ENCODE measurements at places on chromosomes 6 and 20.

DNA sequence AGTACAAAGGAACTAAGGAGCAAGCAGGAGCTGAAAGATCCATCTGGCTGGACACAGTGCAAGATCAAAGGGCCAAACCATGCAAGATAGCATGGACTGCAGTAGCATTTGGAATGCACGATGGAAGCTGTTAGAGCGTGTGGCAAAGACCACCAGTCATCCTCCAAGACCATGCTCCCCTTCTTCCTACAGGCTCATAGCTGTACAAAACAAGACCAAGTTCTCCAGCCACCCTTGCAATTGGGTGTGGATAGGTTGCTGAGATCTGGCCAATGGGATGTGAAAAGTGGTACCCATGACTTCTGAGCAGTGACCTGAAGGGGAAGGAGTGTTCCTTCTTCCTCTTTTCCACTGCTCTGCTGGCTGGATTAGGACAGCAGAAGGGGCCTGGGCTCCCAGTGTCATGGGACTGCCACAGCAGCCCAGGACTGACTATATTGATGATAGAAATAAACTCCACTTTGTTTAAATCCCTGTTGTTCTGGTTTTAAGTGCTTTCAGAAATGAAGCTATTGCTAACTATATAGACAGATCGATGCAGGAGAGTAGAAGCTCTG, 64.9 kb downstream of the SLC22A23 start:
- no peak for DNase-seq

DNA sequence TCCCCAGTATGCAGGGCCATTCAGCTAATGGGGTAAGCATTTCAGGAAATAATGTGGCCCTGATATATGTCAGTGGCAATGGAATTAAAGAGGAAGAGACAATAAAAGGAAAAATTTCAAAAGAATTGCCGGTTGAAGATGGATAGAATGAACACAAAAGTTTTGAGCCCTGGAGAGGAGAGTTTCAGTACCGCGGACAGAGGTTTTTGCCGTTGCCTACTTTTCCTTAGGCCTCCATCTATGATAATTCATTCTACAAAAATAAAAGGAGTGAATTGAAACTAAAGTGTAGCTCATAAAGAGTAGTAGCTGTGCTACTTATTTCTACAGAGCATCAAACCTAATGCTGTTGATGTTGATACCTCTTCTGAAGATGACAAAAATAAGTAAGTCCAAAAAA, 140.7 kb downstream of the RNASET2 start:
- DNase-seq = no peak

- no peak for DNase-seq
Observed at GRCh38 chr6:87333033-87333432, 4.0 kb upstream of the GJB7 start.

DNA sequence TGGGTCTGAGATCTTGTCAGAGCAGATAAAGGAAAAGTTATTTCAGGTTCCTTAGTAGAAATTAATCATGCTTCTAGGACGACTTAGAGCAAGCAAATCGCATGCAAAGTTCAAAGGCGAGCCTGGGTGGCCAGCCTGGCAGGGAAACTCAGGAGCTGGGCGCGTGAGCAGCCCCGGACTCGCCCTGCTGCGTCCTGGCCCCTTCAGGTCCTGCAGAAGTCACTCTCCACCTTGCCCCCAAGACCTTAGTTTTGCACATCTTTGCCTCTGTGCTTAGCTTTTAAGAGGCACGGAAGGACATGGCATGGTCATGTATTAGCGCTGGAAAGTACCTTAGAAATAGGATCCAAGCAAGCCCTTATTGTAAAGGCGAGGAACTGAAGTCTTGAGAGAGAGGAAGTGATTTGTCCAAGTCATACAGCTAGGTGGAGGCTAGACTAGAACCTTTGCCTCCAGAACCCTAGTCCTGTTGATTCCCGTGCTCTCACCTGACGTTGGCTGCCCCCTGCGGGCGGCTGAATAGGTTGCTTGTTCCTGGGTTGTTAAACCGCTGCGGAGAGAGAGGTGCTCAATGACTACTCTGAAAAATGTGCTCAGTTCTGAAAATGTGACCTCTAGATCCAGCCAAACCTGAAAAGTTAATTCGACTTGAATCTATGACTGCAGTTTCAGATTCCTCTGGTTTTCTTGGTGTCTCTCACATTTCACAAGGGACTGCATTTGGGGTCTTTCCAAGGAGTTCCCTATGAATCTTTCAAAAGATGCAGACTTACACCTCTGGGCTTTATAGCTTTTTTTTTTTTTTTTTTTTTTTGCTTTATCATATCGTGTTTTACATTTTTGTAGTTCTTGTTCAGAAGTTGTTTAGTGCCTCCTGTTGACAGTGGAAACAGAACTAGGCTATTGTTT, 2.7 kb downstream of the MYB start:
- DNase-seq = peak; percentile 87

DNA sequence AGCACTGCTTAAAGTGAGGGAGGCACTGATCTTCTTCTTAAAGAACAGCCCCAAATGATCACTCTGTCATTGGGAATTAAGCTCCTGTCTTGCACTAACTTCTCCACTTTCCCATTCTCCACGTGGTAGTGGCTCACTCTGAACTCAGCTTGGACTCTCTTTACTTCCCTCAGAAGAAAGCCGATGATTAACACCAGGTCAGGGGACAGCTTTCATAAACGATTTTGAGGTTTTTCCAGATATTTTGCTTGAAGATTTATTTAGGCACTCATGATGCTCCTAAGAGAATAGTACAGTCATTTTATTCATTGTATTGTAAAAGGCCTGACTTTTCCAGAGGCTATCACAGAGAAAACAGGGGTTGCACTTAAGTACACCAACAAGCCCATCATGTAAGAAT, 81.0 kb upstream of the LTV1 start:
- DNase-seq = no peak

- DNase-seq = no peak
Observed at GRCh38 chr20:20562507-20562906, 149.9 kb downstream of the RALGAPA2 start.

DNA sequence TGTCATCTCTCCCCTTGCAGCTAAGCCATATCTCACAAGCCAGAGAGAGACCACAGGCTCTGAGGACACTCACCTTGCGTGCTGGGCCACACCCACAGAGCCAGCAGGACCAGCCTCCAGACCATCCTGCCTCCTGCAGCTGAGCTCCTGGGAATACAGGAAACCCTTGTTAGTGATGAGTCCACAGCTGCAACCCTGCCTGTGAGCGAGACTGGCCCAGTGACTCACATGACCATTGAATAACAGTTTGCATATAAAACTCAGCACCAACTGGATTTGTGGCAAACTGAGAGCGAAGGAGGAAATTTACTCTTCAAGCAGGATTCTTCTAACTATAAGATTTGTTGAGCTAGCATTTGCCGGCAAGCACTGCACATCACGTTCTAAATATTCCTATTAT, 3.0 kb downstream of the THBS2 start:
- DNase-seq = no peak

GRCh38 chr6:37630281-37630799, 67.3 kb downstream of the MDGA1 start:
- no peak for DNase-seq

- DNase-seq = no peak
Observed at GRCh38 chr6:111952274-111952673, 79.0 kb upstream of the FYN start.

DNA sequence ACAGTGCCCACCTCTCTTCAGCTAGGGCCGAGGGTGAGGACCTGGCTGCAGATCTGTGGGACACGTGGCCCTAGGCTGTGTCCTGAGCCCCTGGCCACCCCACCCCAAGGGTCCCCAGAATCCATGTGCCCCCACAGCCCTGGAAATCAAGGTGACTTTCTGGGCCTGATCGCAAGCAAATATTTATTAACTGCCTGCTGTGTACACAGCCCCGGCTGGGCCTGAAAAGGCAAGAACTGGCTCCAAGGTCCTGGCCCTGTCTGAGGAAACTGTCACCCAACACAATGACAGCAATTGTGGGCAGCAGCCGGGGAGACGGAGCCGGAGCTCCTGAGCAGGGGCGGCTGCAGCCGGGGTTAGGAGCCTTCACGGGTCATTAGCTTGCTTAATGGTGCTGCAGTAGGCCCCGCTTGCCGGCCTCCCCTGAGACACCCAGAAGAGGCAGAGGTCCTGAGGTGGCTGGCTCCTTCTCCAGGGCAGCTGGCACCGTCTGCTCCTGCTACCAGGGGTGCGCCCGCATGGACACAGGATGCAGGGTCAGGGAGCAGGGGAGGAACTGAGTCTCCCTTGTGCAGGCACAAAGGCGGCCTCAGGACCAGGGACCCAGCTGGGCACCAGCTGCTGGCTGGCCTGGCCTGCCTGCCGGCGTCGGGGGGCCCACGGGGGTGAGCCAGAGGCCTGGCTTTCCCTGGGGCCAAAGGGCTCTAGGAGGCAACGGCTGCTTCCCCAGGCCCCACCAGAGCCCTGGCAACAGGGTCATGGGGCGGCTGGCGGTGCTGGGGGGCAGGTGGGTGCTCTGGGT, 24.1 kb downstream of the NPEPL1 start:
- DNase-seq = no peak

DNA sequence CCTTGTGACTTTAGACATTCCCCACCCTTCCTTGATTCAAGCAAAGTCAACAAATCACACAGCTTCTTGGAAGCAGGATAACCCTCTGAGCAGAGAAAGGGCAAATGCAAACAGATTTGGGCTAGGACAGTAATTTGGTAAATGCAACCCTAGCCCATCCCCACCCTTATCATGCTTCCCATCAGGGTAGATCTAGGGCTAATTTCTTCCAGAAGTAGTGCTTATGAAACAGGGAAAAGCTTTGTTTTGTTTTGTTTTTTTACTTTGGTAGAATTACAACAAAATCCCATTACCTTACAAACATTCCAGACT, 525.1 kb upstream of the NOX3 start:
- no peak for DNase-seq

DNA sequence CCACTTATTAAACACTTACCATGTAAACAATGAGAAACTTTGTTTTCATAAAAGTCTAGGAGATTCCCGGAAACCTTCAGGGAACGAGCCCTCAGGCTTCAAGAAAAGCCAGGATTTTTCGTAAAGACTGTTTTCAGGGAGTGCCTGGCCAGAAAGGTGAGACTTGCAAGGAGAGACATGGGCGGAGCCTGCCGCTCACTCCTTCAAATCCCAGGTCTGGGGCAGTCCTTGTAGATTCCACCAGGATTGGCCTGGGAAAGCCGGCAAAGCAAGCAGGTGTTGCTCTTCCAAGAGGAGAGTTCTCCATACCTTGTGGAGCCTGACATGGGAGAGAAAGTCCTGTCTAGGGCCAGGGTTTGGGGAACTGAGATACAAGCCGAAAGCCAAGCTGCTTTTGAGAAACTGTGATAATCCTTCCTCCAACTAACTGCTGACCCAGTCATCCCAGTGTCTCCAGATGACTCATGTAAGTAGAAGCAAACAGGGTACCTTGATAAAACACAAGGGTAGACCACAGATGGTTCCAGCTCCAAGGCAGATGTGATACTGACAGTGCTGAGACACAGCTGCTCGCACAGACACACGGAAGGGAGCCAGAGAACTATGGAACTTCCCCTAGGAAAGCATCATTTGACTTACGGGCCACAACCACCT, 69.4 kb upstream of the NAA20 start:
- DNase-seq = peak; percentile 10

- DNase-seq = no peak
Observed at GRCh38 chr20:22762576-22763256, 178.3 kb upstream of the FOXA2 start.

DNA sequence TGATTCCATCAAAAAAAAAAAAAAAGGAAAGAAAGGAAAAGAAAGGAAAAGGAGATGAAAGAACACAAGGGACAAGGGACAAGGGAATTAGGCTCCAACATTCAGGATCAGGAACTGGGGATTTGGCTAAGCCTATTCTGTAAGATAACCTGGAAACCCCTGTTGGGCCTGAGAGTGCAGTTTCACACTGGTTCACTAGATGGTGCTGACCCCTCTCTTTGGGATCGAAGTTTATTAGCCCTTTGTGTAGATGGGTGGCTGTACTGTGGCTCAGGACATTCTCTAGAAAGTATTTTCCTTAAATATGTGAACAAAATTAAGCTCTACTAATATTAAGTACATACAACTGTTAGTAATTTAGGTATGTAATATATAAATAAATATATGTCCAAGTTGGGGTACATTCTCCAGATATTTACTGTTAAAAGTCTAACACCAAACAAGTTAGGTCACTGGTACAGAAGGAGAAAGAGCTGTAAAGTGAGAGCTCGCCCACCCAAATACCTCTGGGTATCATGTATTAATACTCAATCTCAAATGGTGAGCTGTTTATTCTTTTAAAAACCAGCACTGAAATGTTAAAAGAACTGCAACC, 6.3 kb downstream of the OR2A4 start:
- peak; percentile 41 for DNase-seq

GRCh38 chr20:23441850-23442313, 2.4 kb downstream of the CSTL1 start:
- peak; percentile 72 for DNase-seq

GRCh38 chr20:63751471-63752271, 12.1 kb downstream of the SLC2A4RG start:
- peak; percentile 48 for DNase-seq

- DNase-seq = no peak
Observed at GRCh38 chr6:19761121-19761520, 76.0 kb upstream of the ID4 start.

DNA sequence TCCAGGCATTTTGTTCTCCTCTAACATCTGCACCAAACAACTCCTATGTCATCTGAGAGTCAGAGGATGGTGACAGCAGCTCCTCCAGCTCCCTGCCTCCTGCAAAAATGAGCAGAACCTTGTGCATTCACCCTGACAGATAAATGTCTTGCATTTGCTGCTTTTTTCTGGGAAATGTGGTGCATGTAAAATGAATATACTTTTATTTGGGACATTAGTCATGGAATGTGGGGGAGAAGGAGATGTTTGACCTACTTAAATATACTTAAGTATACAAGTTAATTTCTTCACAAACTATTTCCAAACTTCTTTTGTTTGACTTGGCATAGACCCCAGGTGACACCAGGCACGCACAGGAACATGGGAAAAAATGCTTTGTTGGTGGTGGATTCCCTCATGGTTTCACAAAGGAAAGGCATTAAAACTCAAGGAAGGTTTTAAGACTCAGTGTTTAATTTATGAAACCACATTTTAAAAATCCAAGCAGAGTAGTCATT, 181.8 kb upstream of the MCHR2 start:
- DNase-seq = no peak

DNA sequence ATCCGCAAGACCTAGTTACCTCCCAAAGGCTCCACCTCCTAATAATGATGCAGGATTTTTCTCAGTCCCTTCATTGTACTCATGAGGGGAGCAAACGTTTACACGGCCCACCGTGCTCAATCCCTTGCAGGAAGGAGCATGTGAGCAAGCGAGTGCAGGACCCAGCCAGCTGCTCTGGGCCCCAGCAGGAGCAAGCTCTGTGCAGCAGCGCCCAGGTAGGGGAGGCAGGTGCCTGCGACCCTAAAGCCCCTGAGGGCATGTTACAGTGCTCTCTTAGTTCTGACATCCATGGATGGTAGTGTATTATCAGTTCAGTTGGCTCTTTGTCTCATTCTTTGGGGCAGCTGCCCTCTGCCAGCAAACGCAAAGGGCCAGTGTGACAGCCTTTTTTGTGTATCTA, 143.4 kb downstream of the TBXT start:
- DNase-seq = no peak

Data from stimulated activated CD4-positive, alpha-beta T cell treated with anti-CD3 and anti-CD28 coated beads, Interleukin-15, amount 100 ng/mL, for 24 hours (primary cell).